Stimulated activated CD4-positive, alpha-beta T cell treated with anti-CD3 and anti-CD28 coated beads, Interleukin-12 subunit alpha, Interleukin-12 subunit beta, amount 100 ng/mL, for 24 hours (primary cell): ENCODE measurements at places on chromosomes 16 and 17.

- no peak for DNase-seq
These were observed 543 bp downstream of the ARHGAP23 start for GRCh38 chr17:38428643-38429371.

DNA sequence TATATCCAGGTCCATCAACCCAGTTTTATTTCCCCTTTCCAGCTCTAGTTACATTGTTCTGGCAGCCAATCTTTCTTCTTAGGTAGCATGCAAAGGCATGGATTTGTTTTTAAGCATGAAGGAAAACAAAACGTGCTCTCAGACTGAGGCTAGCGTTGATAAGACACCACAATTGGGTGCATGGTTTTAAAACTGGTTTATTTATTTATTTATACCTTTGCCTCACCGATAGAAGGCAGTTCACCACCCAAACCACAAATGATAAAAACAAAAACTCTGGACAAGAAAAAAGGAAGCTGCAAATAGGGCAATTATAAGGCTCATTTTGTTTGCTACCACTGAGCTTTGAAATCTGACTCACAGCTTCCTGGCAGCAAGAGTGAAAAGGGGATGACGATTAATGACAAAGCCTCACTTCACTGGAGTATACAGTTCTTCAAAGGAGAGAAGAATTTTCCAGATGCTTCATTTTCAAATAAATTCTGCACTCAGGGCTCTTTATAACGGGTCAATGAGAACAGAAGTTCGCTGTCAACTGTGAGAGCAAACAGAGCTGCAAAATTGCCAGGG, 278.4 kb upstream of the IRX5 start:
- DNase-seq = no peak

- DNase-seq = no peak
These were observed 202.2 kb upstream of the CACNG5 start for GRCh38 chr17:66632731-66633130.

- no peak for DNase-seq
These were observed 127.0 kb downstream of the ABCC1 start for GRCh38 chr16:16076423-16076813.

- no peak for DNase-seq
These were observed 63.0 kb downstream of the RMI2 start for GRCh38 chr16:11408216-11408615.

GRCh38 chr16:8585857-8586256, 4.5 kb downstream of the TMEM114 start:
- DNase-seq = no peak
